ENCODE measurements at places on chromosomes 4 and X.

GRCh38 chrX:3191796-3192195 is 150.5 kb downstream of the ARSF start:
- DNase-seq = no peak

DNA sequence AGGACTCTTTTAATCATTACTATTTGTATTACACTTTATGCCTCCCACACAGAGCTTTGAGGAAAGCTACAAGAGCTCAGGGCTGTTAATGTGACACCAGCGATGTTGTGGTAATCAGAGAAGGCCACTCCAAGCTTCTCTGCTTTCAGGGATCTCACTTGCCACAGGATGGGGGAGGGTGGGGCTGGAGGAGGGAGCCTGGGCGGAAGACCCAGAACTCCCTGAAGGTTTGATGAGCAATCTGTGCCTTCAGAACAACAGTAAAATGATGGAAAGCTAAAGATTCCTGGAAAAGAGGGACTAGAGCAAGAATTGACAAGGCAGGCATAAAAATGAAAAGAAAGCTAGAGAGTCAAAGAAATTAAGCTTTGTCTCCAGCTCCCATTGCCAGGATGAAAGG is 75.6 kb downstream of the MAML3 start:
- DNase-seq = peak; percentile 44

- no peak for DNase-seq
These were observed 24.9 kb upstream of the AMOT start for GRCh38 chrX:112865464-112866025.

DNA sequence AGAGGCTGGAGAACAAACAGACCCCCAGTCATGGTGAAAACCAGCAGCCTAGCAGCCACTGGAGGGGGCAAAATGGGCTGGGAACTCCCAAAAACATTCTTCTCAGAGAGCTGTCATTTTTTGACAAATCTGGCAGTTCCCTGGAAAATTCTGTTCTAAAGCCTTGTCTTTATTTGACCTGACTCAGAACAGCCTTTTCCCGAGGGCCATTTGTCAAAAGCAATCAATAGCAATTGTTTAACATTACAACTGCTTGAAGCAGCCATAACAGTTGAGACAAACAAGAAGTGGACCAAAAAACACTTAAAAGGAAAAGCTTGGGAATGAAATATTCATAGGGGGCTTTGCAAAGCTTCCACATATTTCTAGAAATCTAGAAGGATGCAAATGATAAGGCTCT is 39.6 kb downstream of the SOWAHB start:
- no peak for DNase-seq

- DNase-seq = no peak
These were observed 9.8 kb upstream of the FRAS1 start for GRCh38 chr4:78047366-78047765.

DNA sequence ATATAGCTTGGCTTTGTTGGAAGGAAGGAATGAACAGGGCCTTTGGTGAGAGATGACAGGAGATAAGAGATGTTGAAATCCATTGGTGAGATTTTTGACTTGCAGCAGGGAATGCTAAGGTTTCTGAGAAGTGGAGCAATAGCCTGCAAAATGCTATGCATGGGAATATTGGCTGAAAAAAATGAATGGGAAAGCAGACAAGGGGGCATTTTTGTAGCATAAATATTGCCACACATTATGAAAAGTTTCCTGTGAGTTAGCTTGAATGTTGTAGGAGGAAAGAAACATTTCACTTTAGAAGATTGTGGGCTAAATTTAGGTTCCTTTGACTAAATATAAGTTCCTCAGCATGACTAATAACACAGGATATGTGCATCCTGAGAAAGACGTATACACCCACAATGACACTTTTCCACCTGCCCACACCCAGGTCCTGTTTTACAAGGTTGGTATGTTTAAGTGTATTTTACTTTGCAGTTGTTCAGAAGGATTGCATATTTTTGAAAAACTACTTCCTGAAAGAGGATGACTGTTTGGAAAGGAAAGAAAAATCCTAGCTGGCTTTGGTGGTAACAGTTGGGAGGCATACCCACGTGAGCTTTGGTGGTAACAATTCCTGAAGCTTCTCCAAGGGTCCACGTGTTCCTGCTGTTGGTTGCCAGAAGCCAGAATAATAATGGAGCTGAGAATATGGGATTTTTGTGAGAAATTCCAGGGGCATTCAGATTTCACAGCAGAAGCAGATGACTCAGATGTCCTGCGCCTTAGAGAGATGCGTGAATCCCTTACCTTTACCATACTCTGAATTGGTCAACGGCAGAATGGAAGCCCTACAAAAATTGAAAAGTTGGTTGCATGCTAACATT is 28.5 kb downstream of the PHEX start:
- DNase-seq = no peak

DNA sequence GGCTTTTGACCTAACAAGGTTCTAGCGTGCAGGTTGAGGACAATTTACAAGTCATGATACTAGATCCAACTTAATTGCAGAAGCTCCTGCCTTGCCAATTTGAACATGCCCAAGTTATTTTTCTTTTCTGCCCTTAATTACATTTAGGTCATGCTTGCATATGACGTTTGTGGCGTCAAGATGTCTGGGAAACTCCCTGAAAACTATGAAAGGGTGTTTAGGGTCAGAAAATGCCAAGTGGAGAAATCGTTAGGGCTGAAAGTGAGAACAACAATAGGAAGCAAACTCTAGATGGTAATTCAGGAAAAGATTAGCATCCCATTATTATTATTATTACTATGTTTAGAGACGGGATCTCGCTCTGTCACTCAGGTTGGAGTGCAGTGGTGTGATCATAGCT is 38.2 kb upstream of the PLAC8 start:
- DNase-seq = no peak

GRCh38 chrX:5242091-5242790 is 986.4 kb downstream of the NLGN4X start:
- no peak for DNase-seq

GRCh38 chr4:93103042-93103441 is 725.5 kb upstream of the ATOH1 start:
- no peak for DNase-seq

- DNase-seq = no peak
These were observed 13.8 kb downstream of the FRYL start for GRCh38 chr4:48766131-48766792.

- no peak for DNase-seq
These were observed 2733.3 kb downstream of the PCDH7 start for GRCh38 chr4:33453436-33453835.

- no peak for DNase-seq
These were observed 77.5 kb upstream of the INPP4B start for GRCh38 chr4:142923619-142924018.

GRCh38 chrX:15911734-15912550 is 57.3 kb upstream of the AP1S2 start:
- DNase-seq = no peak

DNA sequence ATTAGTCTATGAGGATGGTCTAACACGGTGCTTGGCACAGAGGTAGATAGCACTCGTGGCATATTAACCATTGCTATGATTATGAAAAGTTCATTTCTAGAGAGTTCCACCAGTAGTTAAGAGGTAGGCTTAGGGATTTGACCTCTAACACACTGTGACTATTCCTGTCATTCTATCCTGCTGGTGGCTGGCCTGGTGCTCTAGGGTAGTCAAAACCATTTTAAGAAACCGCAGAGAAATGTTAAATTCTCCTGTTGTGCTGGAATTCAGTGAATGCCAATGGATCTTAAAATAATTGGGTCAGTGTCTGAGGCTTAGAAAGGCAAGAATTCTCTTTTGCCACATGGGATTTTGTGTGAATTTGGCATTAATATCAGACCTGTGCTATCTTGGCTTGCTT is 53.9 kb downstream of the VGLL1 start:
- no peak for DNase-seq

DNA sequence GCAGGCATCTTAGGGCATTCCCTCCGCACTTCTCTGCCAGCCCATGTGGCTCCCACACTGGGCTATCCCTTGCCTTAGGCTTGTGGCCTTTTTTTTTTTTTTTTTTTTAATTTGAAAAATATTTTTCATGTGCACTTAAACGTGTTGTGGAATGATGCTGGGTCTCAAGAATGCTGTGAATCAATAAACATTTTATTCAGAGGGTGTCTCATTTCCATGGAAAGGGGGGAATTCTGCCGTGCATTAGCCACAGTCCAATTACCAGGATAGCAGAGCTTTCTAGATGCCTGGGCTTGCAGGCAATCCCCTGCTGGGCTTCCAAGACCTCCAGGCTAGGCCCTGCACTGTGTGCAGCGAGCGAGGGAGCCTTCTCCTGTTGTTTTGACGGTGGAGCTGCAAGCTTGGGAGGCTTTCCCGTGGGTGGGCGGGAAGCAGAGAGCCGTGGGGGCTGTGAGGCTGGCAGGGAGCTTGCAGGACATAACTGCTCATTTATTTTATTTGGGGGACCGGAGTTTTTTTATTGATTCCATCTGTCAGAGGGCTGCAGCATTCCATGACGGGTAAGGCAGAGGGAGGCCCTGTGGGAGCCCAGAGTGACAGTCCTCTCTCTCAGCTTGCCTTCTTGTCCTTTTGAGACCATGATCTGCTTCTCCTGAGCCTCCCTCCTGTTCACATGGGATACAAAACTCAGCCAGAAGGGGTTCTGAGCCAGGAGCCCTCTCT is 2.6 kb upstream of the CPZ start:
- no peak for DNase-seq

GRCh38 chr4:145815027-145815612 is 123.5 kb downstream of the ZNF827 start:
- no peak for DNase-seq

DNA sequence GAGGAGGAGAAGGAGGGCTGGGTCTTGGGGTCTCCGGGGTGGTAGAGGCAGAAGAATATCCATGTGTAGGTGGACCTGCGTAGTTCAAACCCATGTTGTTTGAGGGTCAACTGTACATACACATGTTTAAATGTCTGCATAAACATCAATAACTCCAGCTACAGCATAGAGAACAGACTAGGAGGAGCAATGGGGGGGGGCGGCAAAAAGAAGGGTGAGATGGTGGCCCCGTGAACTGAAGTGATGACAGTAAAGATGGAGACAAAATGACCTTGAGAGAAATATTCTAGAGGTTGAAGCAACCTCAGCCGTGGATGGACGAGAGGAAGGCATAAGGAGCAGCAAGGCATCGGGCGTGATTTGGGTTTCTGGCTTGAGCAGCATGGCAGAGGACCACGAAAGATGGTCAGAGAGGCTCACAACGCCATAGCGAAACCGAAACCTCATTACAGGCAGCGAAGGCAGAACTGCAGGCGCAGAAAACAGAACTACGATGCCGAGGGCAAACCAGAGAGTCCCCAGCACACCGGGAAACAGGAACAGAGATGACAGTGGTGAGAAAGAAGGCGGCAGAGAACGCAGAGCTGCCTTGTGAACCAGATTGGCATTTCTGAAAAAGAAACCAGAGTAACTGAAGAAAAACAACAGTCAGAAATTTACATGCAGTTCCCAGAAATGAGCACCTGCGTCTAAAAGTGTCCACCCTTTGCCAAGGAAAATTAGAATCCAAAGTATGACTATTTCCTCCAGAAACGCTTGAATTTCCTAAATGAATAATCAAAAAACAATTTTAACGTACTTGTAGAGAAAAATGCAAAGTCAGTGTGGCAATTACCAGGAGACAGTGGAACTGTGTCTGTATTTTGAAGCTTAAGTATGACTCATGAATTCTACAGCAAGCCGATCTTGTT is 50.3 kb upstream of the ENPP6 start:
- peak; percentile 59 for DNase-seq

DNA sequence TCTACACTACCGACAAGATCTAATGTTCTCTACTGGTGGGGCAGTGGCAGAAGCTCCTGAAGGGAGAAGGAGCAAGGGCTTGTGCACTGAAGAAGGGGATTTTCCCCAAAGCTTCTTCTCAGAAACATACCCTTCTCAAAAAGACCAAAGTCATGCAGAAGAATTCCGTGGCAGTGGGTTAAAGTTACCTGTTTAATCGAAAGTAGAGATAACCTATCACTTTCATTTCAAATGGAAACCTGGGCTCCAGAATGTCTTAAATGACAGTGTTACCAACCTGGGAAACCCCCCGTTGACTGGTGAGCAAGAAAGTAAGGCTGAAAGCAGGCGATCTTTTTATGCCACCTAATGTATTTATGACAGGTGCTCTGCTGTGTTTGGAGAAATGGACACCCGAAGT is 92.5 kb upstream of the TEX13D start:
- no peak for DNase-seq

DNA sequence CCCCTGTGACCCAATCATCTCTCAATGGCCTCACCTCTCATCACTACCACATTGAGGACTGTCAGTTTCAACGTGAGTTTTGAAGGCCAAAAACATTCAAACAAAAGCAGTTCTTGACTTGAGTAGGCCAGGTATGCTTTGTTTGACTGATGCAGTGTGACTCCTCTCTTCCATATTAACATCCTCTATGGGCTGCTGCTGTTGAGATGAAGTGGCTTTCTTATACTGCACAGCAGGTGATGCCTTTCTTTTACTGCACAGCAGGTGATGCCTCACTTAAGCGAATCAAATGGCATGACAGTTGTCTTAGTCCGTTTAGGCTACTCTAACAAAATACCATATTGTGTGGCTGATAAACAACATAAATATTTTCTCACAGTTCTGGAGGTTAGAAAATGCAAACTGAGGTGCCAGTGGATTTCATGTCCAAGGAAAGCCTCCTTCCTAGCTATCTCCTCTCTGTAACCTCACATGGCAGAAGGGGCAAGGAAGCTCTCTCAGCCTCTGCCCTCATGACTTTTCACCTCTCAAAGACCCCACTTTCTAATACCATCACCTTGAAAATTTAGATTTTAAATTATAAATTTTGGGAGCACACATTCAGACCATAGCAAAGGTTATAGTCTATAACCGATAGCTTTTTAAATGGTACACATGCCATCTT is 2267.9 kb upstream of the AGA start:
- no peak for DNase-seq

- DNase-seq = no peak
These were observed 948.3 kb upstream of the PRKX start for GRCh38 chrX:4661771-4662170.

DNA sequence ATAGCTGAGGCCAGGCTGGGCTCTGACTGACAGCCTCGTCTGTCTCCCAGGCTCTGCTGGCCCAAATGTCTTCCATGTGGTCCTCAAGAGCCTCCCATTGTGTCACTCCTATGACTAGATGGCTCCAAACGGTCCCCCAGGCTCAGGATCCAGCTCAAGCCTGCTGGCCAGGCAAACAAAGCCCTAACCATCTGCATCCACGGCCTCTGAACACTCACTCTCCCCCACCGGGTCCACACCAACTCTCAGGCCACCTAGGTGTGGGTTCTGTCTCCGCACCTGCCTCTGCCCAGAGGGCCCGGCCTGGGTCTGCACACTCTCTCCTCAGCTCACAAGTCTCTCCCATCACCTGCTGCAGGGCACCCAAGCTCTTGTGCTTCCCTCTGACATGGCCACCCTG is 52.9 kb downstream of the JAKMIP1 start:
- DNase-seq = no peak
